A549 treated with RU486 at 1 μM for 4 hours (cell line): ENCODE measurements at places on chromosomes 4 and X. TPM values are rescaled to one million over a fixed set of nuclear protein-coding genes. Genes with fewer than 3 reads are reported as not detected.

Gene BMX
- not detected in 5 replicates for total RNA-seq

Gene SMAD1
- 8.9 to 12.3 TPM (median 11.0 TPM) in 5 replicates for total RNA-seq

Gene RNF128
- total RNA-seq: 0.06 to 0.09 TPM (median 0.09 TPM) in 3 of 5 replicates, not detected in the others

Gene TEX13A
- total RNA-seq: not detected in 5 replicates

Gene ADH7
- total RNA-seq: not detected in 5 replicates

Gene GPC4
- not detected in 5 replicates for total RNA-seq

Gene SSX1
- total RNA-seq: not detected in 5 replicates

Gene CXCL1
- 10.8 to 15.6 TPM (median 11.7 TPM) in 5 replicates for total RNA-seq

Gene FATE1
- total RNA-seq: not detected in 5 replicates

Gene CSAG2
- not detected in 5 replicates for total RNA-seq

Gene F8A2
- not detected in 5 replicates for total RNA-seq

Gene KLB
- 0.06 to 0.18 TPM (median 0.13 TPM) in 5 replicates for total RNA-seq

Gene COL4A6
- total RNA-seq: 11.5 to 15.5 TPM (median 15.0 TPM) in 5 replicates

Gene UGT2B11
- total RNA-seq: 0.11 to 0.14 TPM in 2 of 5 replicates, not detected in the others

Gene GLRA2
- total RNA-seq: not detected in 5 replicates

Gene PLS3
- total RNA-seq: 176 to 241 TPM (median 200 TPM) in 5 replicates

Gene MAGEA2B
- 0.23 TPM in 1 of 5 replicates, not detected in the others for total RNA-seq

Gene HS3ST1
- total RNA-seq: 0.33 to 0.67 TPM (median 0.42 TPM) in 5 replicates

Gene ADH1B
- not detected in 5 replicates for total RNA-seq

Gene TMEM271
- not detected in 5 replicates for total RNA-seq

Gene HSFX4
- total RNA-seq: not detected in 5 replicates

Gene SLC4A4
- 1.1 to 2.8 TPM (median 2.2 TPM) in 5 replicates for total RNA-seq

Gene ATP2B3
- total RNA-seq: 0.06 to 0.15 TPM (median 0.10 TPM) in 4 of 5 replicates, not detected in the other

Gene AFF2
- not detected in 5 replicates for total RNA-seq

Gene DGKK
- 0.02 TPM in 1 of 5 replicates, not detected in the others for total RNA-seq

Gene SPANXN4
- not detected in 5 replicates for total RNA-seq

Gene BEX1
- not detected in 5 replicates for total RNA-seq

Gene CLIC2
- 0.06 to 0.53 TPM (median 0.25 TPM) in 4 of 5 replicates, not detected in the other for total RNA-seq

Gene ATOH1
- not detected in 5 replicates for total RNA-seq

Gene PHKA1
- total RNA-seq: 18.9 to 20.9 TPM (median 20.4 TPM) in 5 replicates

Gene SSX3
- not detected in 5 replicates for total RNA-seq

Gene CFAP99
- 0.07 to 0.22 TPM (median 0.15 TPM) in 4 of 5 replicates, not detected in the other for total RNA-seq

Gene ITIH6
- not detected in 5 replicates for total RNA-seq

Gene CUL4B
- total RNA-seq: 19.1 to 53.3 TPM (median 51.6 TPM) in 5 replicates

Gene EDA
- total RNA-seq: 0.35 to 0.88 TPM (median 0.55 TPM) in 5 replicates

Gene AMBN
- total RNA-seq: not detected in 5 replicates

Gene FAM9B
- not detected in 5 replicates for total RNA-seq

Gene SLC9B1
- total RNA-seq: 0.10 TPM in 1 of 5 replicates, not detected in the others

Gene CXCL10
- total RNA-seq: 0.08 to 0.27 TPM (median 0.13 TPM) in 3 of 5 replicates, not detected in the others

Gene ZNF718
- total RNA-seq: 0.33 to 0.66 TPM (median 0.48 TPM) in 5 replicates
